ENCODE measurements at places on chromosomes 7 and 10.

DNA sequence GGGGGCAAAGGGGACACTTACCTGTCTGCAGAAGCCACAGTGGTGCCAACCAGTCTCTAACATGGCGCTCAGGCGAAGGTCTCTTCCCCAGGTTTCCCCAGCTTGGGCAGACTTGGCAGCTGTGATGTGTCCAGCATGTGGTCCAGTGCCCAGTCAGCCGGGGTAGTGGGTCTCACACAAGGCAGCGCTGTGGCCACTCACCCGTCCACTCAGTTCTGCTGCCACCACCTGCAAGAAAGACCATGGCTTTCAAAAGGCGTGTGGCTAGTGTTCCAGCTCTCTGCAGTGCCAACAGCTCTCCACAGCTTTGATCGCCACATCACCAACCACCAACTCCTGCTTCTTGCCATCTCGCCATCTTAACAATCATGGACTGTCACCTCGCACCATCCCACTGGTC, 259.6 kb downstream of the USP6NL start:
- DNase-seq = no peak

GRCh38 chr10:98555021-98555619, 108.4 kb upstream of the HPS1 start:
- no peak for DNase-seq

DNA sequence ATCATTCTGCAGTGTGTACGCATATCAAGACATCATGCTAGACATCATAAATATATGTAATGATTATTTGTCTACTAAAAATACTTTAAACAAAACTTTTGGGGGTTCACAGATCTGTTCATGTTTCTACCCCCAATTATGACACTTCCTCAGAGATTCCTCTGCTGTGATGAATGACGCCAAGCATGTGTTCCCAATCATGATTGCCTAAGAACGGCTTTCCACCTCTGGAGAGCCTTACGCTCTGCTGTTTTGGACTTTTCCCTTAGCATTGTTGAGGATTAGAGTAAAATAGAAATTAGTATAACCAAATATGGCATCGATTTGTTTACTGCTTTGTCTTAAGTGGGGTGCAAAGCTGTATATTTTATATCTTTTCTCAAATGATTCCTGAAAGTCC, 236.3 kb upstream of the IGFBP3 start:
- no peak for DNase-seq

DNA sequence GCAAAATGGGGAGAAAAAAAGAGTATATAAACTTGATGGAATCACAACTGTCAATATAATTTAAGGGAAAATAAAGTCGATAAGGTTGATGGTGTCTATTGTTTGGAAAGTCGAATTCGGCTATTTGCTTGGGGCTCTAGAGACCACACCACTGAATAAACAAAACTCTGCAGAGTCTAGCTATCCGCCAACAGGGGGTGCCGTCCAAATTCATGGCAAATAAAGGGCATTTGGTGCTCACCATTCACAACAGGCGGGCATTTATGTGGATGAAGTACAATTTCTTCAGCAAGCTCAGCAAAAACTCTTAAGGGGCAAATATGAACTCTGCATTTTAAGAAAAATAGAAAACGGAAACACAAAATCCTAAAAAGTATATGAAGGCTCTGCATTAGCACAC, 23.3 kb downstream of the CD36 start:
- no peak for DNase-seq

GRCh38 chr10:74084955-74085354, 65.7 kb downstream of the AP3M1 start:
- DNase-seq = no peak

GRCh38 chr7:1214516-1214915, 18.2 kb upstream of the UNCX start:
- no peak for DNase-seq

DNA sequence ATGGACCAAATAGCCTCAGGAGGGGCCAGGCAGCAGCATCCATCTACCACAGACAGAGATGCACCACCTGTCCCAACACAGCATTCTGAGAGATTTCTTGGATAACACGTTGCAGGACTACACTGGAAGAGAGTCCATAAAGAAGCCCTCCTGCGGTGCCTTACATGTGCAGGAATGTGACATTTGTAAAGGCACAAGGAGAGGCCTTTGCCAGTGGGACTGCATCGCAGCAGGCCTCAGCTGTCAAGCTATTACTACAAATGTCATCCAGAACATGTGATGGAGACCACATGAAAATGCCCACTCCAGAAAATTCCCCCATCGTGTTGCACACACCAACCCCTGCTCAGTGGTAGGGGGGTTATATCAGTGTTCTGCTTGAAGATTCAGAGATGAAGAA, 77.4 kb downstream of the ATXN7L1 start:
- no peak for DNase-seq

DNA sequence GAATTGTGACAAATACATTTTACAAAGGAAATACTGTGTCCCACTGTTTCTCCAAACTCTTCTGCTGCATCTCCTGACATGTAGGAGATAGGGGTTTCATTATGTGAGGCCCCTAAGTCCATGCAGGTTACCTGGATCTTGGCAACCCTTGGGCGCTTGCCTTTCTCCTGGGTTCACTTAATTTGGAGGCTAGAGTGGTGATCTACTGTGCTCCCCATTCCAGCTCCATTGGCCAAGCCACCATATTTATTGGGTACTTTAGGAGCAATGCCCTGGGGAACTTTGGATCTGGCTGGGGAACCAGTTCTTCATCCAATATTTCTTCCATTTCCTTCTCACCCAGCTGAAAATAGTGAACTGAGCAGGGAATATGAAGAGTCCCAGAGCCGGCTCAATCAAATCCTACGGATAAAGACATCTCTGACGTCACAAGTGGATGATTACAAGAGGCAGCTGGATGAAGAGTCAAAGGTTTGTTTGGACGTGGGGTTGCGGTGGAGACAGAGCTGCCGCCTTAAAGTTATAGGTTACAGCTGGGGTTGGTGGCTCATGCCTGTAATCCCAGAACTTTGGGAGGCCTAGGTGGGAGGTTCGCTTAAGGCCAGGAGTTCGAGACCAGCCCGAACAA, 18.5 kb downstream of the MYH16 start:
- DNase-seq = peak; percentile 10

- no peak for DNase-seq
These were observed 26.4 kb upstream of the GNA12 start for GRCh38 chr7:2870471-2870931.

DNA sequence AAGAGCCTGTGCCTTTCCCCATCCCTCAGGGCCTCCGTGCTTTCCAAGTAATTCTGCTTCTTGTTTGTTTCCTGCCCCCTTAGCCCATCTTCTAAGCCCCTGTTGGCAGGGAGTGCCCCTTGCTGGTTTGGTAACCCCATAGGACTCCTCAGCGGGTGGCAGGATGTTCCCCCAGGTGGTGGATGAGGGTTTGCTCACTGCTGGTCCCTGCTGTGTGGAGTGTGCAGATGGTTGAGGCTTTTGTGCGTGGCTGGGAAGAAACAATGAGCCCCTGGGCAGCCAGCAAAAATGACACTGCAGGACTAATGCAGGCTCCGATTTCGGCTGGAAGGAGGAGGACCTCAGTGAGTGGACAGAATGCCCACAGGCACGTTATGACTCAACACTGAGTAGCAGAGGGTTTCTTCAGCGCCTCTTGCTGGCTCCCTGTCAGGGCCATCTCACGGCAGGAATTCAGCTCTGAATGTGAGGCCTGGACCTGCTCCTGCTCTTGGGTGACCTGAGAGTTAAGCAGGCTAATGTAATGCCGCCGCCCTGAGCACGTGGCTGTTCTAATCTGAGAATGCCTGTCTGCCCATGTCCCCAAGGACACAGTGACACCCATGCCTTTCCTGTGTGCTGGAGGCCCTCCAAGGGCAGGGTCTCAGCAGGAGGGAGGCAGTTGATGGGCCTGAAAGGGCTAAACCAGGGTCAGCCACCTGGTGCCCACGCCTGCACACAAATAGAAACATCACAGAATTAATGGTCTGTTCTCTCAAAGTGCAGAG, 16.6 kb downstream of the BAG3 start:
- no peak for DNase-seq

DNA sequence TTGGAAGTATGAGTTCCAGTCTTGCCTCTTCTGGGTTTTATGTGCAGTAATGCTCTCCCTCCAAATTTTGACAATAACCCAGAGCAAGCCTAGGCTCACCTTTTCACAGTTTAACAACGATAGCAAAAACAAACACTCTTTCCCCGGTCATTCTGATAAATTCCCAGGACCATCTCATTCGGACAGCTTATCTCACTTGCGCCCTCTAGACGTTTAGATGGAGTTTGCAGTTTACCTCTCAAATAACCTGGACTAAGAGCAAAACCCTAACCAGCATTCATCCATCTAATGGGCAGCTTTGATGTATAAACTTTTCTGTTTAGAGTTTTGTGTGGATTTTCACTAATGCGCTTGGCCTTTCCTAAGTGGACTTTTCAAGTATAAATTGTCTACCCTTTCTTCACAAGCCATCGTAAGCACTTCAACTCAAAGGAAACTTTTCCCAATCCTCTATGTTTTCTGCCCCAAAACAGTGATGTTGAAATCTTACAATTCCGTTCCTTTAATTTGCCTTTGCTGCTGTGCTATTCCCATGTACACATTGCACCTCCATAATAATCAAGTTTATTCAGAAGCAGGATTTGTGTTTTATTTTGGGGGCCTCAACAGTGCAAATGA, 114.9 kb downstream of the HDAC9 start:
- DNase-seq = no peak

DNA sequence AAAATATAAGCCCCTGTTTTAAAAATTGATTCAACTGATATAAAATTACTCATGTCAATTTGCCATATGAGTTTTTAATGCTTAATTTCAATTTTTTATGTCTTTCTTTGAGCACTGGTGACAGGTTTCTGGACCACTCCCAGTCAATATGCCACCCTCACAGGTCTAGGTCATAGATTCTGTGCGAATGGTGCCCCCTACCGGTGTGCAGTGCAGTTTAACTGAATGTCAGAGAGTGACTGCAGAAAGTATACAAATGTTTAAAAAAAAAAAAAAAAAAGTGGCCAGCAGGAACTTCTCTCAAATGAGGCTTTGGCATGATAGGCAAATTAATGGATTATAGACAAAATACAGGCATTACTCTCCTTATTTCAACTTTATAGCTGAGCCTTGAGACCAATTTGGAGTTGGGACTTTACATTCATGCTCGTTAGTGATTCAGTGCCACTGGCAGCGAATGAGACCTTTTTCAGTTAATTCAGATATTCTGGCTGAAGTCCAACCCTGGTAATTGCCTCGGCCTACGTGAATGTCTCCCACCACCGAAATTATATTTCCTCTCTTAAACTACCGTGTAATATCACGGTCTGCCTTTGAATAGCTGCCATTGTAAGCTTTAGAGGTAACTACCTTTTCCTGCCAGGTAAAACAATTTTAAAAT, 427.6 kb downstream of the PHTF2 start:
- DNase-seq = no peak

DNA sequence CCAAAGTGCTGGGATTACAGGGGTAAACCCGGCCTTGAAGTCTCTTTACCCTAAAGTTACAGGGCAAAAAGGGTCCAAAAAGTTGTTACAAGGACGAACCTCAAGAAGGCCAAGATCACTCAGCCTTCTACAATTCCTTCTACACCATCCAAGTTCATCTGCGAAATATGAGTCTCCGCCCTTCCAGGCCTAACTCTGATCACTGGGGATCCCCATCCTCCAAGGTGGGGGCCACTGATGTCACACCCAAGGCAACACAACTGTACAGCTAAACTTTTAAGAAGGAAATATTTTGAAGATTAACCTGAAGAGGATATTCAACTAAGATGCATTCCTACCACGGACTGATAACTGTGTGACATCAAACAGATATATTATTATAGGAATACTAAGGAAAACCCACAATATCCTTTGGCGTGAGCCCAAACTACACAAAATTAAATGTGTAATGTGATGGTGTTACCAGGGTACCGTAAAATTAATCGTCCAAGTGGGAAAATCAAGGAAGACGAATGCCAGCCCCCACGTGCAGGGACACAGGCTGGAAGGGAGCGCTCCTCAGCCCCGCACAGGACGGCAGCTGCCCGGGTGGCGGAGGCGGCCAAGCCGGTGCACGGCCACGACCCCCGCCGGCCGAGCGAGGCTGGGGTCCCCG, 1.0 kb downstream of the PAXIP1 start:
- no peak for DNase-seq

DNA sequence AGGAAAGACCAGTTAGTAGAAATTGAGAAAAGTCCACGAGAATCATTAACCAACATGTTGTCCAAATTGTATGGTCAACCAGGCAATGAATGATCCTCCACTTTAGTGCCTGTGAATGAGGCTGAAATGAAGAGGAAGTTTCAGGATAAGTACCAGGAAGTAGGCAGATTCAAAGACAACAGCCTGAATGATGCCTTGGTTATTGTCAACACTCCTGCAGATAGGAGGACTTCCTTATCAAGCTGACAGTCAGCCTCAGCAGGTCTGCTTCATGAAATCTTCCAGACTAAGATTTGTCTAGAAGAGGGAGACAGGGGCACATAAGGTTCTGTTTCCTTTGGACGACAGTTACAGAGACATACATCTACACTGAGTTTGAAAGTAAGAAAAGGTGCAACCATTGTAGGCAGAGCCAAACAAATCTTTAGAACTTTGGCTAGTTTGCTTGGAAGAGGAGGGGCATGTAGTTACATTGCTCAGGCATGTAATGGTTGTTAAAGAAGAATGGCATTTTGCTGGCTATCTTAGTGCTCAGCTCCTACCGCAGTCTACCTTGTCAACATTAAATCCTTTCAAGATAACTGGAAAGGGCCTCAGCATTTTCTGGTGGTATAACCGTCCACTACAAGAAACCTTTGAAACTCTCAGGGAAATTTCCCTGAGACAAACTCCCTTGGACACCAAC, 81.4 kb downstream of the ABI1 start:
- DNase-seq = no peak

- DNase-seq = no peak
These were observed 84.5 kb upstream of the ETV1 start for GRCh38 chr7:14073988-14074387.

DNA sequence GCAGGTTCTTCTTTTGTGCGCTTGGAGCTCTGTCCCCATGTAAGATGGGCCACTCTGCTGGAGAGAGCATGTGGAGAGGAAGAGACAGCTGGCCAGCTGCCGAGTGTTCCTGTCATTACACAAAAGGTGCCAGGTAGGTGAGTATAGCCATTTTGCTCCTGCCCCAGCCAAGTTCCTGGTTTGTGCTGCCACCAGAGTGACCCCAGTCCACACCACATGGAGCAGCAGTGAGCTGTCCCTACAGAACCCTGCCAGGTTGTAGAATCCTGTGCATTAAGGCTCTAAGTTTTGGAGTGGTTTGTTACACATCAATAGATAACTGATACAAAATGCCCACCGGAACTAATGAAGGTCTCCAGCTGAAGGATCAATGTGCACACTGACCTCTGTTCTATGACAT, 84.6 kb upstream of the GHITM start:
- DNase-seq = no peak

- no peak for DNase-seq
These were observed 112.4 kb upstream of the ADO start for GRCh38 chr10:62692085-62692484.

DNA sequence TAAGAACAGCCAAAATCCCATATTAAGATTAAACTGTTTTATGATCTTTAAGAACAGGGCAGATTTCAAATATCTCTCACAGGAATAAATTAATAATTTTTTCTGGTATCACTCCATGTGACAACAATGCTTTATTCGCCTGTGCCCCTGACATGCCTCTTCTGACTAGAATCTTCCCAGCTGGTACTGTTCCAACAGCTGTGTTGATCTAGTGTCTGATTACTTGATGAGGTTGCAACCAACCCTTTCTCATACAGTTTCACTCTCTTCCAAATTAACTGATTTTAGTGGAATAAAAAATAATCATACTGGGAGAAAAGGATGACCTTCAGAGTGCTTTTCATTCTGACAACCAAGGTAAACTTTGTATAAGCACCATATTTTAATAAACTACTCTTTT, 151.9 kb downstream of the CHRM2 start:
- no peak for DNase-seq

- no peak for DNase-seq
These were observed 111.7 kb upstream of the ZNF804B start for GRCh38 chr7:88647825-88648224.

Measured in NCI-H187 (cell line).